ENCODE measurements at places on chromosomes 6 and 20.

- DNase-seq: no peak
Measured at GRCh38 chr6:3281631-3282475, 23.1 kb downstream of the PSMG4 start.

DNA sequence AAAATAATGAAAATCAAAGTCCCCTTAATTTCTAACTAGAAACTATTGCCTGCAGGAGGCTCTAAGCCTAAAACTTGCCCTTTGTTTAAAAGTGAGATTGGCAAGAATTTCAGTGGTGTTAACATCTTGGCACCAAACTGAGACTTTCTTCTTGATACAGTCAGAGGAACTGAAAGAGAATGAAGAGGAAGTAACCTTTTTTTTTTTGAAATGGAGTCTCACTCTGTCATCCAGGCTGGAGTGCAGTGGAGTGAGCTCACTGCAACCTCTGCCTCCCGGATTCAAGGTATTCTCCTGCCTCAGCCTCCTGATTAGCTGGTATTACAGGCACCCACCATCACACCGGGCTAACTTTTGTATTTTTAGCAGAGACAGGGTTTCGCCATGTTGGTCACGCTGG lies 3.6 kb downstream of the DOP1A start:
- DNase-seq: no peak

GRCh38 chr6:3509336-3509735 lies 52.5 kb upstream of the SLC22A23 start:
- DNase-seq: no peak

GRCh38 chr6:118188561-118188960 lies 281.5 kb downstream of the SLC35F1 start:
- no peak for DNase-seq

- no peak for DNase-seq
Measured at GRCh38 chr6:91376686-91377085, 789.8 kb upstream of the MAP3K7 start.

All from activated naive CD8-positive, alpha-beta T cell treated with anti-CD3 and anti-CD28 coated beads, Interleukin-2, amount 50 U/mL, for 16 hours (primary cell).